Activated CD4-positive, alpha-beta T cell treated with anti-CD3 and anti-CD28 coated beads, Interleukin-2, amount 50 U/mL, for 48 hours (primary cell): ENCODE measurements at places on chromosomes 2 and 18.

GRCh38 chr2:12261986-12262680, 454.6 kb upstream of the TRIB2 start:
- DNase-seq: no peak

GRCh38 chr2:53127061-53127650, 640.4 kb upstream of the CHAC2 start:
- DNase-seq: no peak

- no peak for DNase-seq
These were observed 53.2 kb downstream of the SH3YL1 start for GRCh38 chr2:210660-211059.

- no peak for DNase-seq
These were observed 41.3 kb upstream of the SNED1 start for GRCh38 chr2:240956935-240957655.

GRCh38 chr2:157043786-157044185, 213.7 kb upstream of the GALNT5 start:
- no peak for DNase-seq

DNA sequence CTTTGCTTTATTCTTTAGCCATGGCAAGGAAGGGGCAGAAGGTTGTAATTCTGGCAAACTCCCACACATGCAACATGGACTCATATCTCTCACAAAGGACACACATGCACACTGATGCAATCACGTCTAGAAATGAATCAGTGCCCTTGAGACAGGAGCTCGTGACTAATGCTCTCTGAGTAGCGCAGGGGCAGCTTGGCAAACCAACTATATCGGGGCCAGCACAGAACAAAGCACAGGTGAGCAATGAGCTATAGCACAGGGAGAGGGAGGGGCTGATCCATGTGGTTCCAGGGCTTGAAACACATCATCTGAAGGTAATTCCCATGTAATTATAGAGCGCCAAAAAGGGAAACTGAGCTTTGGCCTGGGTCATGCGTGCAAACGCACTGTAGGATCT, 165.2 kb upstream of the KLF7 start:
- peak; percentile 64 for DNase-seq

GRCh38 chr2:240622531-240623235, 2.6 kb upstream of the GPR35 start:
- no peak for DNase-seq

DNA sequence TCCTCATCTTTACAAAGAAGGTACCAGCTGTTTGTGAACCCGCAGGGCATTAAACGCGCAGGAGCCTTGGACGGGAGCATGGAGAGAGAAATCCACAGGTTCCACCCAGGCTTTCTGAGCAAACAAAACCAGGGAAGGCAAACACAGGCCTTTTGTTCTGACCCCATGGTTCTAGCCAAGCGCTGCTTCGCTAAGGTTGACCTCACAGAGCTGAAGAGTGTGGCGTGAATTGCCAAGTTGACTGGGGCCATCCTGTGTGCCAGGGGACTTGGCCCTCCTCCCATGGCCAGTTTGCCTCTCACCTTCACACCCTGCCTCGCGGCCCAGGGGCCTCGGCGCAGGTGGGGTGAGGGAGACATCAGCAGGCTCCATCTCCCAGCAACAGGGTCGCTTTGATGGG, 74.1 kb downstream of the VAPA start:
- no peak for DNase-seq

DNA sequence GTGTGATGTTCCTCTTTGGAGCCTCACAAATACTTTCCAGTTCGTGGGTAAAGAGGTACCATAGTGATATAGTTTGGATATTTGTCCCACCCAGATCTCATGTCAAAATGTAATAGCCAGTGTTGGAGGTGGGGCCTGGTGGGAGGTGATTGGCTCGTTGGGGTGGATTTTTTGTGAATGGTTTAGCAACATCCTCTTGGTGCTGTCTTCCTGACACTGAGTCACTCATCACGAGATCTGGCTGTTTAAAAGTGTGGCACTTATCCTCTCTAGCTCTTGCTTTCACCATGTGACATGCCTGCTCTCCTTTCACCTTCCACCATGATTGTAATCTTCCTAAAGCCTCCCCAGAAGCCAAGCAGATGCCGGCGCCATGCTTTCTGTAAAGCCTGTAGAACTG, 3.0 kb upstream of the CCDC93 start:
- DNase-seq: peak; percentile 8

DNA sequence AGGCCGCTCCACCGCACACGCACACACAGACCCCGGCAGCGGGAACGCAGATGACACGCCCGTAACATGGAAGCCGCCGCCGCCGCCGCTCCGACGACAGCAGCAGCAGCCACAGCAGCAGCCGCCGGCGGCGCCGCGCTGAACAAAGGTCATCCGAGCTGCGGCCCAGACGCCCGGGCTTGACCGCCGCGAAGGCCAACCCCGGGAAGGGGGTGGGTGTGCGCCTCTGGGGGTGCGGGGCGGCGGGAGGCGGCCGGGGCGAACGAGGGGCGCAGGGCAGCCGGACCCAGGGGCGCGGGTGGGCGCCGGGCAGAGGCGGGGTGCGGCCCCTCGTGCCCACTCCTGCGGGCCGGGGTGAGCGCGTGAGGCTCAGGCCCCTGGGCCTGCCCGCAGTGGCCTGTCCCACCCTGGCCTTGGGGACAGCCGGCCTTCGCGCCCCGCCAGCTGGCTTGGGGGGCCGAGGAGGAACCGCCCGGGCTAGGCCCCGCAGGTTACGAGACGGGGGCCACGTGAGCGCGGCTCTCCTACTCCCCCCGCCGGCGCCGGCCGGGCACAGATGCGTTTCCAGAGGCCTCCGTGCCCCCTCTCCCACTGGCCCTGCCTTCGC, 1.0 kb upstream of the ZNF532 start:
- DNase-seq: peak; percentile 12

DNA sequence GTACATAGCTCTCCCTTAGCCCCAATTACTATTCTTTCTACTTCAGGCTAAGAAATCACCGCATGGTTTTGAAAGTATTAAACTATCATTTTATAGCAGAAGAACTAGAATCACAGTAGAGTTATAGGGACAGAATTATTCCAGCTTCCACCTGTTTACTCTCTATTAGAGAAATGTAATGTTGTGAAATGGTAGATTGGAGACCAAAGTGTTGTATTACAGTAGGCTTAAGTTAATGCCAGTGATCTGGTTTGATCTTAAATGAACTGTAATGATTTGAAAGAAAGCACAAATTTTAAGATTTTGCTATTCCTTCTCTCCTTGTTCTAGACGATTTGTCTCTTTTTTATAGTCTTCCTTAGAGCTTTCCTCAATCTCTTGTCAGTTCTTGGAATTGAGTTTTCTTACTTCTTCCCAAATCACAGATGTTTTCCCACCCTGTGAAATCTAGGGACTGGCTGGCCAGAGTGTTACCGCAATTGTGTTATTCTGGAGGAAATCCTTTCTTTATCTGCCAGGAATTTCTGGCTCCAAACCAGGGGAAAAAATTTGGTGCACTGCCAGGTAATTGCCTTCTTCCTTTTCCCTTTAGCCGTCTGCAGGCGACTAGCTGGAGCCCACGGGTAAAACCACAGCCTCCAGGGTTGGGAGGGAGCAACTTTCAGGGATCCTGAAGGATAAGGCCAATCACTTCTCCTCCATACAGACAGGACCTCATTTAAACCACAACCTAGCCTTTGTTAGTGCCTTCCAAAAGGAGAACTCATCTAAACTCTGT, 51.7 kb downstream of the NOP58 start:
- no peak for DNase-seq

DNA sequence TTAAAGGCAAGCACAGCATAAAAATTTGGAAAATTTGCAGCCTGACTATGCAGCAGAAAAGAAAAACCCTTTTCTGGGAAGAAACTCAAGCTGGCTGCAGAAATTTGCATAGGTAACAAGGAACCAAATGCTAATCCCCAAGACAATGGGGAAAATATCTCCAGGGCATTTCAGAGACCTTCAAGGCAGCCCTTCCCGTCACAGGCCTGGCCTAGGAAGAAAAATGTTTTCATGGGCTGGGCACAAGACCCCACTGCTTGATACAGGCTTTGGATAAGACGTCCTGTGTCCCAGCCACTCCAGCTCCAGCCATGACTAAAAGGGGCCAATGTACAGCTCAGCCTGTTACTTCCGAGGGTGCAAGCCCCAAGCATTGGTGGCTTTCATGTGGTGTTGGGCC, 717.6 kb downstream of the TDRD15 start:
- DNase-seq: no peak

DNA sequence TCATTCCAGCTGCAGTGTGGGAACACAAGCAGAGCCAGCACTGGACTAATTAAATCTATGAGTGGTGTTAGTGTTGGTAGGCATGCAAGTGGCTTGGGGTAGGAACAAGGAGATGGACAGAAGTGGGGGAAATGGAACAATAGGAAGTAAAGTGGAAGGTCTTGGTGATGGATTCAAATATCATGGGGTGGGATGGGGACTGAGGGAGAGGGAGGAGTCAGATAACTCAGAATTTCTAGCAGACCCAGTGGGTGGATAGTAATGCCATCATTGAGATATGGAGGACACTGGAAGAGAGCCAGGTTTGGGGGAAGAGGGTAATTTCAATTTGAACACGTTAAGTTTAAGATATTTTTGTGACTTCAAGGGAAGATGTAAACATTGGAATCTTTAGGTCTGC, 2.9 kb upstream of the LNPK start:
- no peak for DNase-seq

GRCh38 chr2:147224070-147224469, 620.8 kb upstream of the ACVR2A start:
- no peak for DNase-seq

GRCh38 chr2:145268931-145269330, 749.0 kb upstream of the ZEB2 start:
- DNase-seq: no peak

DNA sequence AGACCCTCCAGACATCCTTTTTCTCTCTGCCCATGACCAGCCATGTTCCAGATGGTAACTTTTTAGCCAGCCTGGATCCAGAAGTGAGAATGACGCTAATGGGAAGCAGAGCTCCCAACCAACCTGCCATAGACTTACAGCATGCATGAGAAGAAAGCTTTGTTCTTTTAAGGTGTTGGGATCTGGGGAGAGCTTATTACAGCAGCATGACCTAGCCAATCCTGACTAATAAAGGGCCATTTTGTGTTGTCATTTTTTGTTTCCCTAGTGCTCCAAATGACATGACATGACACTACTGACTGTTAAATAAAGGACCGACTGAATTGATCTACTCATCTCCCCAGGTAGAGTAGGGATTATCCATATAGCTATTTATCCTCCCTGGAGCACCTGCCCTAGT, 5.2 kb upstream of the PRKCE start:
- DNase-seq: no peak

DNA sequence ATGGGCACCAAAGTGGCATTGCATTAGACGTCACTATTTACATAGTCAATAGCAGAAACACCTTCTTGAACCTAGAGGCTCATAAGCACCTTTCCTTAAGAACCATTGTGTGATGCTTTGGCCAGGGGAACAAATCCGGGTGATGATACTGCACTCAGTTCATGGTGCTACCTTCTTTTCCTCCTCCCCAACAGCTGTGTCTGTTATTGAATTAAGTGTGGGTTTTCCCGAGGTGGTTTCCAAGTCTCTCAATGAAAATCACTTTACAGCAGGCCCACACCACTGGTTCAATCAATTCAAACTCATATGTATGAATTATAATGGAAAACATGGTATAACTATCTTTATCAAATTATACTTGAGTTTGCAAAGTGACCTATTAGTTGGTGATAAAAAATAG, 9.3 kb upstream of the EFEMP1 start:
- no peak for DNase-seq

- no peak for DNase-seq
These were observed 420.7 kb downstream of the ERBB4 start for GRCh38 chr2:212117926-212118325.

GRCh38 chr18:2979871-2980790, 32.8 kb downstream of the LPIN2 start:
- peak; percentile 57 for DNase-seq

GRCh38 chr2:178234648-178235047, 40.3 kb downstream of the OSBPL6 start:
- no peak for DNase-seq

DNA sequence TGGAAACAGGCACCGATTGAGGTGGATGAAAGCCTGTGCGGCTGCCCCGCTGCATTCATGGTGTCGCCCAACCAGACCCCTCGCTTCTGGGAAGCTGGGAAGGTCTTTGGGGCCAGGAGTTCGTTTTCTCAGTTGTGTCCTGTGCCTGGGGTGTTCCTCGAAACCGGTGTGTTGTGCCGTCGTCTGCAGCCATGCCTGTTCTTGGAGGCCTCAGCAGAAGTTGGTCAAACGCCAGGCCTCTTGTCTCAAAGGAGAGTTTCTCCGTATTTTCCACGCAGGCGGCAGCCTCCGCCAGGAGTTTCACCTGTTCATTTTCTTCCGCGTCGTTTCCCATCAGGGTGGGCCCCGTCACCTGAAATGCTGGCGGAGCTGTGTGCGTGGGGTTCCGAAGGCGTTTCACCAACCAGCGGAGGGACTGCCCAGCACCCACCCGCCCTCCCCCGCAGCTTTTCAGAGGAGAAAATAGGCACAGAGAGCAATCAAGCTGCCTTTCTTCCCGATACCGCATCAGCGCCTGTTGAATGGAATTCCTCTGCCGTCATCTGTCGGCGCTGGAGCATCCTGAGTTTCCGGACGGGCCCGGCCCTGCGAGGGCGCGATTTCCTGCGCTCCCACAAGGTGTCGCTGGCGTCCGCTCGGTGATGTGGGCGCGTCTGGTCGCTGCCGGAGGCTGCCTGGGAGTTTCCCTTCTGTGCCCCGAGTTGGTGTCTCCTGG, 17.0 kb upstream of the NFATC1 start:
- DNase-seq: peak; percentile 87

DNA sequence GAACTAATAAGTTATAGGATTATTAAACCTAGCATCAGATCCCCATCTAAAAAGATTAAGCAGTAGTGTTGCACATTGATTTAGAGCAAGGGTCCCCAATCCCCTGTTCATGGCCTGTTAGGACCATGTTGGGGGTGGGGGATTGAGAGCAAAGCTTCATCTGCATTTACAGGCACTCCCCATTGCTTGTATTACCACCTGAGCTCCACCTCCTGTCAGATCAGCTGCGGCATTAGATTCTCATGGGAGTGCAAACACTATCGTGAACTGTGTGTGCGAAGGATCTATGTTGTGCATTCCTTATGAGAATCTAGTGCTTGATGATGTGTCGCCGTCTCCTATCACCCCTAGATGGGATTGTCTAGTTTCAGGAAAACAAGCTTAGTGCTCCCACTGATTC, 18.4 kb upstream of the PSD4 start:
- DNase-seq: no peak

GRCh38 chr2:168155046-168155445, 92.3 kb downstream of the STK39 start:
- no peak for DNase-seq

GRCh38 chr2:64795024-64795592, 141.4 kb upstream of the SERTAD2 start:
- no peak for DNase-seq
